Activated T-cell treated with anti-CD3 and anti-CD28 coated beads, Interleukin-2, amount 50 U/mL, for 72 hours (primary cell): ENCODE measurements at places on chromosomes 5 and 9. TPM values are rescaled to one million over a fixed set of nuclear protein-coding genes. Genes with fewer than 3 reads are reported as not detected.

Gene DROSHA
- 88.3 TPM for total RNA-seq

Gene HBEGF
- total RNA-seq: 13.6 TPM

Gene CARTPT
- total RNA-seq: not detected

Gene LHX3
- 0.17 TPM for total RNA-seq

Gene IFNK
- not detected for total RNA-seq

DNA sequence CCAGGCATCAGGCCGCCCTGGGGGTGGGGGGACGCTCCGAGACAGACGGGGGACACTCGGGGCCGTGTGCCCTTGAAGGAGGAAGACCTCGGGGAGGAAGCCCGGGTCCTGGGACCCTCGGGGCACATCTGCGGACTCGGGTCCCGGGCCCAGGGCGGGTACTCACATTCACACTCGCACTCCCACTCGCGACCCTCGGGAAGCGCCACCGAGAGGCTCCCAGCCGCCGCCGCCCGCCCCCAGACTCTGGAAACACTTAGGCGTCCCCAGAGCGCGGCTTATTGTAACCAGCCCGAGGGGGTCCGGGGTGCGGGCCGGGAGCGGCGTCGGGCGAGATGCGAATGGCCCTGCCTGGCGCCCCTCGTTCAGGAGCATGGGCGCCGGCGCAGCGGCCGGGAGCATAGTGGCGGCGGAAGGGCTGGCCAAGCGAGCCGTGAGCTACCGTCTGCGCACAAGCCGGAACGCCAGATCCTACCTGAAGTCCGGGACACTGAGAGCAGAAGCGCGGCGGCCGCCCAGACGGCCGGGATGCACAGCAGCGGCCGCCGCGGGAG is 559 bp downstream of the ROR2 start:
- DNase-seq: no peak

DNA sequence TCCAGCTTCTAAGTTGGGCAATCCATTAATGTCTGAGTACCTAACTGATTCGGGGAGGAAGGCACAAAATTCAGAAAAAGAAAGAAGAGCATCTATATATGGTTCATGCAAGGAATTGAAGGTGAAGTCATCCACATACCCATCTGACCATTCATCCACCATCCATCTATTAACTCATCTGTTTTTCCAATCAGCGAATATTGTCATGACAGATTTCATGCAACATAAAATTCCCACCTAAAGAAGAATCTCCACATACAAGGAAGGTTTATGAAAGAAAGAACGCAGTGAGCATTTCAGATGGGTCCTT is 164.7 kb downstream of the GRIA1 start:
- no peak for DNase-seq

DNA sequence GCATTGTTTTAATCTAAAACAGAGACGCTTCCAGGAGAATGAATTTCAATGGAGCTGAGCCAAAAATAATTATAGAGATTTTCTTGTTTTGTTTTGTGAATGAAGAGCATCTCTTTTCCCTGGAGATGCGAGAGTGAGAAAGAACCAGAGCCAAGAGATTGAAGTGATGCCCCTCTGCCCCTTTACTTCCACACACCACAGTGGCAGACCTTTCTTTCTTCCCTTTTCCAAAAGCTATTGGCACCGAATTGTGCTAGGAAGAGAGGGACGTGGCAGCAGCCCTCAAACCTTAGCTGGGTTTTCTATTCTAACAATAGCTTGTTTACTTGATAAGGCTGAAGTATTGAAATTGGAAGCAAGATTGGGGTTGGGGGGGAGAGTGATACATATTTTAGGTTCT is 133.0 kb upstream of the TMEM161B start:
- no peak for DNase-seq
